ENCODE measurements at places on chromosomes 13 and 19. TPM values are rescaled to one million over a fixed set of nuclear protein-coding genes. Genes with fewer than 3 reads are reported as not detected.

DNA sequence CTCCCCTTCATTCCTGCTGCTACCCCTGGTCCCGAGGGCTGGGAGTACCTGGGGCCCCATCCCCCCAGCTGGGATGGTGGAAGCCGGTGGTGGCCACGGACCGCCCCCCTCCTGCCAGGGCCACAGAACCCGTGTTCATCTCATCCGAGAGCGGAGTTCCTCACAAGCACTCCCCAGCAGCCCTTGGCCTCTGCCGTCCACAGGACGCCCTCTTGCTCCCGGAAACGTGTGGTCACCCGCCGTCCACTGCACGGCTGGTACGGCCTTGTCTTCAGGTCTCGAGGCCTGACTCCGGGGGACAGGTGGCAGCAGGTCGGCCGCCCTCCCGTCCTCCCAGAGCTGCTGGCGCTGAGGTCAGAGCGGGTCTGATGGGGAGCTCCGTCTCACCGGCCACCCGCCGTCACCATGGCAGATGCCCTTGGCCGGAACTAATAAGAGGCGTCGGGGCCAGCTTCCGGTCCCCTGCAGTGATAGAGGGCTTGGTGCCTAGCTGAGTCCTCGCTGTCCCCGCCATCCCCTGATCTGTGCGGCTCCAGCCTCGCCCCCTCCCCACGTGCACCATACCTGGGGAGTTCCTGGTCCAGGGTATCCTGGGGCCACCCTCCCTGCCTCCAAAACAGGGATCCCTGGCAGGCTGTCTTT, 16.5 kb upstream of the CSNK1G2 start:
- H3K27ac ChIP-seq, result no peak overlapping the region
- H3K4me1 ChIP-seq, result peaks cover 7% of the 10 kb centered on the region
- no peak for DNase-seq
- H3K27me3 ChIP-seq, result no peaks in the 10 kb centered on the region

DNA sequence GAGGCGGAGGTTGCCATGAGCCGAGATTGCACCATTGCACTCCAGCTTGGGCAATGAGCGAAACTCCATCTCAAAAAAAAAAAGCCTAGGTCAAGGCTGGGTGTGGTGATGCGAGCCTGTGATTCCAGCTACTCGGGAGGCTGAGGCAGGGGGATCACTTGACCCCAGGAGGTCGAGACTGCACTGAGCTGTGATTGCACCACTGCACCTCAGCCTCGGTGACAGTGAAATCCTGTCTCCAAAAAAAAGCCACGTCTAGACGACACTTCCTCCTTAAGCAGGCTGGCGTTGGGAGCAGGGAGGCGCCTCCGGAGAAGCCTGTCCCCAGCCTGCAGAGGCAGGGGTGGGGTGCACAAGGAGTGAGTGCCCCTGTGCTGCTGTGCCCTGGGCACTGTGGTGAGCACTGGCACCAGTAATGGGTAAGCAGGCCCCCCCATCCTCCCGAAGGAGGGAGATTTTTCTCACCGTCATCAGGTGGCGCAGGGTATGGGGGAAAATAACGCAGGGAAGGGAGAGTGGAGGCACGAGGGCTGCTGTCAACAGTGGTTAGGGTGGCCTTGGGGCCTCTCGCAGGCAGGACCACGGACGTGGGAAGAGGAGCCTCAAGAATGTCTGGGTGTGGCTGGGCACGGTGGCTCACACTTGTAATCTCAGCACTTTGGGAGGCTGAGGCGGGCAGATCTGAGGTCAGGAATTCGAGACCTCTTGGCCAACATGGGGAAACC, 706 bp downstream of the P2RY11 start:
- H3K36me3 ChIP-seq, result peaks cover 77% of the 10 kb centered on the region
- peak overlapping the region; percentile 30 for H3K4me3 ChIP-seq
- peaks cover 17% of the 10 kb centered on the region for H3K4me1 ChIP-seq
- peak; percentile 78 for DNase-seq
- peak overlapping the region; percentile 53 for H3K27ac ChIP-seq

Gene DCLK1
- total RNA-seq, result 10.4 TPM

Gene TEAD2
- 36.2 TPM for total RNA-seq

- H3K27me3 ChIP-seq, result peaks cover 18% of the 10 kb centered on the region
- H3K4me3 ChIP-seq, result no peak overlapping the region
- no peak for DNase-seq
Measured at GRCh38 chr19:19552798-19553197, 14.7 kb downstream of the CILP2 start.
